Common myeloid progenitor, CD34-positive (primary cell): ENCODE measurements at places on chromosomes 12 and 14.

DNA sequence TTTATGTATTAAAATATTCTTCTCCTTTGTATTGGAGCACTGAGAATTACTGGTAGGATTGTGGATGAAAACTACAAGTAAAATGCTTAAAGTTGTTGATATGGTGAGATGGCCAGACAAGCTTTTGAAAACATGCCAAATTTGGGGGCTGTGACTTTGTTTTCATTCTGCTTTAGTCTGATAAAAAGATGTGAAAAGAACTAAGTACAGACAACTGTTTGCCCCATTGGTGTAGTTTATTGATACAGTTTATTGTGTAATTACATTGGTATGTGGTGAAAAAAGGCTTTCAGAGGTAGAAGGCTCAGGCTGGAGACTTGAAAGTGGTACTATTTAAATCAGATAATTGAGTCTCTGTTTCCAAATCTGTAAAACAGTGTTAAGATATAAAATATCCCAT lies 746.8 kb downstream of the DIO2 start:
- no peak overlapping the region for H3K27ac ChIP-seq
- no peak for DNase-seq
- no peaks in the 10 kb centered on the region for H3K36me3 ChIP-seq
- H3K4me3 ChIP-seq = no peak overlapping the region
- no peaks in the 10 kb centered on the region for H3K27me3 ChIP-seq

DNA sequence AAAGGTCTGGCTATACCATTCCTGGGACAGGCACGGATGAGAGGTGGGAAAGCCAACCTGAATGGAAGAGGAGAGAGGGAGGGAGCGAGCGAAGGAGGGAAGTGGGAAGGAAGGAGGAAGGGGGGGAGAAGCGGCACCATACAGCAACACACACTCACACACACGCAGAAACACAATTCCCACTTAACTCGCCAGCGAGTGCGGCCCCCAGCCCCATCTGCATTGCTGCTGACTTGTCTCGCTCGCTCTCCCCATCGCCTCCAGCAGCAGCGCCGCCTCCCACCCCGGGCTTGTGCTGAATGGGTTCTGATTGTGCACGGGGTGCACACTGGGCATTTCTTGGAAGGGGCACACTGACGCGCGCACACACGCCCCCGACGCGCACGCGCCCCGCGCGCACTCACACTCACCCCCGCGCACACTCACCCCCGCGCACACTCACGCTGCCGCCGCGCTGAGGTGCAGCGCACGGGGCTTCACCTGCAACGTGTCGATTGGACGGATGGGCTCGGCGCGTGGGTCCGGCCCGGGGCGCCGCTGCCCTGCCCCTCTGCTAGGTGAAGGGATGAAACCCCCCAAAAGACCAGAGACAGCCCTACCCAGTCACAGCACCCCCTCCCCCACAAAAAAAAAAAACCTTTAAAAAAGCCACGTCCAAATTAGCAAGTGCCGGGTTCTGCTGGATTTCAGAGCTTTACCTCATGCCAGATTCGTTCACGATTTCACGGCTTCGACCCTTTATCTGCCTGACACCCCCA lies 685 bp downstream of the GRIN2B start:
- no peaks in the 10 kb centered on the region for H3K36me3 ChIP-seq
- DNase-seq = peak; percentile 24

DNA sequence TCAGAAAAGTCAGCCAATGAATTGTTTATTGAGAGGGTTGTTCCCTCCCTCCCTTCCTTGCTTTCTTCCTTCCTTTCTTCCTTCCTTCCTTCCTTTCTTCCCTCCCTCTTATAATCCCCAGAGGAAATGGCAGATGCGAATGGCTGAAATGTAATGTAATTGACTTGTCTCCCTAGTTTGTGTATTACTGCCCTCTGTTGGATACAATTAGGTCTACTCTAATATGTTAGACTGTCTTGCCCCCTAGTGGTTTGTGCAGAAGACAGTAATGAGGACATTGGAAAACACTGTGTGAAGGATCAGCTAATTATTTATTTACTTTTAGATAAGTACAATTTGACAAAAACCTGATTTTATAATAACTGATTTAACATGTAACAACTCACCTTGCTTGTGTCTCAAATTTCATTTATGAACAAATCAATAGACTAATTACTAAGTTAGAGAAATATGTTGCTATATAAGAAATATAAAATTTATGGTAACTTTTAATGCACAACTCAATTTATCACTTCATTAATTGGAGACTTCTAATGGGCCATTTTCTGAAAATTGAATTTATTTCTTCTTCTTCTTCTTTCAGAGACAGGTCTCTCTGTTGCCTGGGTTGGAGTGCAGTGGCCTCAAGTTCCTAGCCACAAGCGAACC lies 229.8 kb upstream of the LRIG3 start:
- H3K4me3 ChIP-seq = no peak overlapping the region
- no peaks in the 10 kb centered on the region for H3K36me3 ChIP-seq
- H3K27ac ChIP-seq = no peak overlapping the region
- H3K4me1 ChIP-seq = no peaks in the 10 kb centered on the region
- peak; percentile 87 for DNase-seq

- no peak overlapping the region for H3K4me3 ChIP-seq
- no peaks in the 10 kb centered on the region for H3K27me3 ChIP-seq
- no peaks in the 10 kb centered on the region for H3K4me1 ChIP-seq
- no peak for DNase-seq
Measured at GRCh38 chr12:45327823-45328383, 112.0 kb downstream of the ANO6 start.

DNA sequence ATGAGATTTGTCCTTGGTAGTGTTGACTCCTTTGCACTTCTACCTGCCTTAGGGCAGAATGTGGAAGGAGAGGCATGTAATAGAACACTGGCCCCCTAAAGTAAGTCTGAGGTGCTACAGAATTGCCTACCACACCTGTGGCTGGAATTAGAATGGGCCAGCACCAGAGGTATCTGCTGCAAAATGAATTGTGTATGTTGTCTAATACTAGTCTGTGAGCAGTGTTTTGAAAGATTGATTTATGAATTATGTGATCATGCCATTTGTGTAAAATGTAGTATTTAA lies 5.7 kb upstream of the STYX start:
- no peaks in the 10 kb centered on the region for H3K27me3 ChIP-seq
- H3K27ac ChIP-seq = no peak overlapping the region
- H3K36me3 ChIP-seq = peaks cover 13% of the 10 kb centered on the region
- no peak overlapping the region for H3K4me3 ChIP-seq
- H3K4me1 ChIP-seq = no peaks in the 10 kb centered on the region

- no peaks in the 10 kb centered on the region for H3K27me3 ChIP-seq
- H3K36me3 ChIP-seq = no peaks in the 10 kb centered on the region
- DNase-seq = no peak
- no peak overlapping the region for H3K4me3 ChIP-seq
Measured at GRCh38 chr12:22935501-22935900, 310.5 kb downstream of the ETNK1 start.

GRCh38 chr12:53230108-53230845 lies 1.7 kb downstream of the RARG start:
- no peak overlapping the region for H3K27ac ChIP-seq
- no peaks in the 10 kb centered on the region for H3K27me3 ChIP-seq
- H3K4me1 ChIP-seq = peaks cover 32% of the 10 kb centered on the region

GRCh38 chr12:96061864-96062453 lies 26.6 kb upstream of the LTA4H start:
- H3K4me1 ChIP-seq = peaks cover 11% of the 10 kb centered on the region
- DNase-seq = peak; percentile 97
- H3K36me3 ChIP-seq = no peaks in the 10 kb centered on the region
- H3K27ac ChIP-seq = no peak overlapping the region
- no peak overlapping the region for H3K4me3 ChIP-seq

DNA sequence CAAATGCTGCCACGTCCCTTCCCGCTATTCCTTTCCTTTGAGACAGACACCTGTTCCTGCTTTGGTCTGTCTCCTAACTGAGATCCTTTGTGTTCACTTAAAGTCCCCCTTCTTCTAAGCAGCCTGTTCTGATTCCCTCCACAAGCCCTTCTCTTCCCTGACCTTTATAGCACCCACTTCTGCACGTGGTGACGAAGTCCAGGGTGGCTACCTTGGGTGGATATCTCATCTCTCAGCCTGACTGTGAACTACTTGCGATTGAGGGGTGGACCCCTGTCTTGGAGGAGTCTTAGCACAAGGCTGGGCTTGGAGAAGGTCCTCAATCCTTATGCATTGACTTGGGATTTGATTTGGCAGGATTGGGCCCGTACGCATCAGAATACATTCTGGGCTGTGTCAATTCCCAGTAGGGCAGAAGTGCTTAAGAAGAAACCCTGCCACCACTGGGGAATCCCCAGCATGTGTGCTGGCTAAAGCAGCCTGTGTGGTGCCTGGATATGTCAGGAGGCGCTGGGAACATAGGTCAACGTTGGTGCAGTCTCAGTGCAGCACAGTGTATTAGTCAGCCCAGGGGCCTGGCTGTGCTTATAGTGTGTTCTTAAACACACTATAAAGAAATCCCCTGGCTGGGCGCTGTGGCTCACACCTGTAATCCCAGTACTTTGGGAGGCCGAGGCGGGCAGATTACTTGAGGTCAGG lies 23.6 kb downstream of the KRT80 start:
- H3K27me3 ChIP-seq = no peaks in the 10 kb centered on the region
- H3K4me1 ChIP-seq = no peaks in the 10 kb centered on the region
- no peak overlapping the region for H3K4me3 ChIP-seq
- H3K27ac ChIP-seq = no peak overlapping the region
- no peaks in the 10 kb centered on the region for H3K36me3 ChIP-seq

GRCh38 chr14:100709289-100710284 lies 17.1 kb upstream of the DLK1 start:
- no peak overlapping the region for H3K27ac ChIP-seq
- H3K4me1 ChIP-seq = peaks cover 2% of the 10 kb centered on the region
- H3K36me3 ChIP-seq = no peaks in the 10 kb centered on the region
- H3K27me3 ChIP-seq = no peaks in the 10 kb centered on the region

GRCh38 chr12:15688202-15688736 lies 100.9 kb downstream of the EPS8 start:
- H3K4me3 ChIP-seq = peak overlapping the region; percentile 3
- DNase-seq = no peak
- peaks cover 28% of the 10 kb centered on the region for H3K4me1 ChIP-seq

GRCh38 chr14:85601246-85601645 lies 71.3 kb downstream of the FLRT2 start:
- H3K4me3 ChIP-seq = no peak overlapping the region

- no peak overlapping the region for H3K27ac ChIP-seq
- no peaks in the 10 kb centered on the region for H3K27me3 ChIP-seq
- peaks cover 5% of the 10 kb centered on the region for H3K4me1 ChIP-seq
- DNase-seq = no peak
Measured at GRCh38 chr12:55942577-55943136, 11.7 kb downstream of the DGKA start.

DNA sequence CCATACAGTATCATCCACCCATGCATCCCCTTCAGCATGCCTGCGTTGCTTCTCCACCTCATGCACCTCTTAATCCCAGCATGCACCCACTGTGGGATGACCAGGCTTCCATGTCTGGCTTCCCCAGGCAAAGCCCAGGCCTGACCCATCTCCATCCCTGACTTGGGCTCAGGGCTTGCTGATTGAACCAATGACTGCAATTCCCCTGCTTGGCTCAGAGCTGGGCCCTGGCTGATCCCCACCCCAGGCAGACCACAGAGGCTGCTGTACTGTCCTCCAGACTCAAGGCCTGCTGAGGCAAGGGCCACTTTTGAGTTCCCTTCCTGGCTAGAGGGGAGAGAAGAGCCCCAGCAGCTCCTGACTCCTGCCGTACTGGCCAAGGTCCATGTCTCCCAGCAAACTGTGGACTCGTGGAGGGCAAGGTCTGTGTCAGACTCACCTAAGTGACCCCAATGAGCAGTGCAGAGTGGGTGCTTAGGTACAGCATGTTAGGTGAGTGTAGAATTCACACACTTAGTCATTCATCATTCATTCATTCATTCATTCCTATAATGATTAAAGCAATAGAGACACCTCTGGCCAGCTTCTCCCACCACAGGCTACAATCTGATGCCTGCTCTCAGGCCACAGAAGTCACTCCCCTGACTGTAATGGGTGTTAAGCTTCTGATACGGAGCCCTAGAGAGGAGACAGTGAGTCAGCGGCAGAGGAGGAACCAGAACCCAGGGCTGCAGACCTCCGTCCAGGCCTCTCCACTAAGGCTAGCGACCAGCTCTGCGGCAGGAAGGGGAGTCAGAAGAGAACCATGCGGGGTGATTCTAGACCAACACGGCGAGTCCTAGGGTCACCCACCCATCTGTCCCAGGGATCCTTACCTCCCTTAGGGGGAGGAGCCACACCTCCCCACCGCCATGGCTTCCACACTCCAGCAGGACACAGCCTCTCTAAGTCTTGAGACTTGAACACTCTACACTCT lies 2.9 kb downstream of the BEGAIN start:
- no peak for DNase-seq
- no peaks in the 10 kb centered on the region for H3K36me3 ChIP-seq
- H3K4me1 ChIP-seq = peaks cover 8% of the 10 kb centered on the region
- no peak overlapping the region for H3K4me3 ChIP-seq
- no peak overlapping the region for H3K27ac ChIP-seq

DNA sequence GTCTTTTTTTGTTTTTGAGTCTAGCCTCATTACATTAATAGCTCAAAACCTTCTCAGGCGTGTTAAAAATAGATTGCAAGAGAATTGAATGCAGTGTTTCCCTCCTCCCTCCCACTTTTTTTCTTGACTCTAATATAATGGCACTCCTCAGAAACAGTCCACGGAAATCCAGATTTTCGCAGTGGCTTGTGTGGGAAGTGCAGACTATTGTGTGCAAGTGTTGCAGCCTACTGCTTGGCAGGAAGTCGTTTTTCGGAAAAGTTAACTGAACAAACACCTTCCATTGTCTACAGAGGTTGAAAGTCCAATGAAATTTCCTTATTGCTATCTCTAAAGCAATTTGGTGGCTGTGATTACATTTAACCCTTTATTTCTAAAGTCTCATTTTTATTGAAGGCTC lies 147.9 kb upstream of the E2F7 start:
- DNase-seq = no peak
- no peak overlapping the region for H3K27ac ChIP-seq
- no peaks in the 10 kb centered on the region for H3K4me1 ChIP-seq
- no peaks in the 10 kb centered on the region for H3K36me3 ChIP-seq
- no peaks in the 10 kb centered on the region for H3K27me3 ChIP-seq
- no peak overlapping the region for H3K4me3 ChIP-seq

- H3K36me3 ChIP-seq = no peaks in the 10 kb centered on the region
- DNase-seq = no peak
- H3K27ac ChIP-seq = no peak overlapping the region
- no peaks in the 10 kb centered on the region for H3K4me1 ChIP-seq
- H3K4me3 ChIP-seq = no peak overlapping the region
Measured at GRCh38 chr12:62774794-62775193, 160.2 kb downstream of the PPM1H start.
